Hypothalamus (tissue), 51 donors: ENCODE measurements at places on chromosomes 5 and 9.

DNA sequence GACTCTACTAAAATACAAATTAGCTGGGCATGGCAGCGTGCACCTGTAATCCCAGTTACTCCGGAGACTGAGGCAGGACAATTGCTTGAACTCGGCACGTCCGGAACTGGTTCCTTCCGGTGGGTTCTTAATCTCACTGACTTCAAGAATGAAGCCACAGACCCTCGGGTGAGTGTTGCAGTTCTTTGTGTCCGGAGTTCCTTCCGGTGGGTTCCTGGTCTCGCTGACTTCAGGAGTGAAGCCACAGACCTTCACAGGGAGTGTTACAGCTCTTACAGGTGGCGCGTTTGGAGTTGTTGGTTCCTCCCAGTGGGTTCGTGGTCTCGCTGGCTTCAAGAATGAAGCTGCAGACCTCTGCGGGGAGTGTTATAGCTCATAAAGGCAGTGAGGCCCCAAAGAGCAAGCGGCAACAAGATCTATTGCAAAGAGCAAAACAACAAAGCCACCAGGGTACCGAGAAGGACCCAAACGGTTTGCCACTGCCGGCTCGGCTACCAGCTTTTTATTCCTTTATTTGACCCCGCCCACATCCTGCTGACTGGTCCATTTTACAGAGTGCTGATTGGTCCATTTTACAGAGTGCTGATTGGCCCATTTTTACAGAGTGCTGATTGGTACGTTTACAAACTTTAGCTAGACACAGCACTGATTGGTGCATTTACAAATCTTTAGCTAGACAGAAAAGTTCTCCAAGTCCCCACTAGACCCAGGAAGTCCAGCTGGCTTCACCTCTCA, 28.6 kb upstream of the SLC6A19 start:
- no peak for DNase-seq

DNA sequence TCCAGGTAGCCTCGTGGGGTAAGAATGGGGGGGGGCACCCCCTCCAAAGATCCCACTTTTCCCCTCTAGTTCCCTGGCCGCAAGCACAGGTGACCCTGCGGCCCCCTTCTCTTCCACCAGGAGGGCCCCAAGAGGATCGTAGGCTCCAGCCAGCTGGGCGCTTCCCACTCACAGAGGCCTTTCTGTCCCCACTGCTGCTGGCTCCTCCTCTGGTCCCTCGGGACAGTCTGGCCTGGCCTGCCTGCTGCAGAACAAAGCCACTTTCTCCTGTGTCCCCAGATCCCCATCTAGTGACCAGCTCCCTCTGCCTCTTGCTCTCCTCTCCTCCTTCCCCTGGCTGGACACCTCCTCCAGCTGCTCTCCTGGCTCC, 534 bp upstream of the SAPCD2 start:
- DNase-seq, result peak; percentile 44

DNA sequence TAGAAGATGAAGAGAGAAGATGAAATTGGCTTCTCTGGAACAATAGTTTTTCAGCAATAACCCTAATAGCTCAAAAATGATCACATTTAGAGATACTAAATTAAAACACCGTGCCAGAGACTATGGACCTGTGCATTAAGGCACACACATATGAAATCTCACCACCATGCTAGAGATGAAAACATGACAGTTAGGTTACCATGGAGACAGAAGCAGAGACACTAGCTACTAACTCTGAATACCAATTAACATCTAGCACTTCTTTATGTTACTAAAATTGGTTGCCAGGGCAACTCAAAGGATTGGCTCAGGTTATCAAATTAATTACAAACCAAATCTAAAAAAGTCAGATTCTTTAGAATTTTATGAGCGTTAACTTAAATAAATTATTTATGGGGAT, 337.7 kb downstream of the PLK2 start:
- no peak for DNase-seq

GRCh38 chr5:102800427-102800826, 45.3 kb downstream of the PAM start:
- DNase-seq, result no peak

GRCh38 chr5:73441378-73441777, 7.2 kb downstream of the FOXD1 start:
- no peak for DNase-seq

DNA sequence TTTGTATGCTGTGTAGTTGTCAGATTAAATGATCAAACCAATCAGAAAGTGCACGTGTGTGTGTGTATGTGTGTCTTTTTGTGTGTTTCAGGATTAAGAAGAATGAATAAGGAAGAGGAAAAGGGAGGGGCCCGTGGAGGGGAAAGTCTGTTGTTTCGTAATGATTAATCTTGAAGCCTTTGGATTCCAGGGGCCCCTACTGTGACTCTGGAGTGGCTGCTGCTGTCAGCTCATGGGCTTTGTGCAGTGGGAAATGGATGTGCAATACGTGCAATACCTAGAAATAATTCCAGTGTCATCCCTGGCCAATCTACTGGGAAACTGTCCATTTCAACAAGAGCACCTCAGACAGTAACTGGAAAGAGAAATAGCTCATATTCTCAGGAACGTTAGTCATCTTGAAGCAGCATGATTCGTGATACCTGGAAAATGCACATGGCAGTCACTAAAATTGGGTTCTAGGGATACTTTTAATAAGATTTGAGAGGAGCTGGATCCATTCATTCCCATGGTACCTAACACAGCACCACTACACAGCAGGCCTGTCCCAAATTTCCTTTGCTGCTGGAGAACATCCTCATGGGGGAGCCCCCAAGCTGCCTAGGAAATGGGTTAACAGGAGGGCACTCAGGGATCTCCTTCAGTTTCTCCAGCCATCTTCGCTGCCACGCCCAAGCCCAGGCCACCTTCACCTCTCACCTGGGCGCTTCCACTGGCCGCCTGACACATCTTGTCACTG, 186.3 kb downstream of the NR3C1 start:
- DNase-seq, result no peak

DNA sequence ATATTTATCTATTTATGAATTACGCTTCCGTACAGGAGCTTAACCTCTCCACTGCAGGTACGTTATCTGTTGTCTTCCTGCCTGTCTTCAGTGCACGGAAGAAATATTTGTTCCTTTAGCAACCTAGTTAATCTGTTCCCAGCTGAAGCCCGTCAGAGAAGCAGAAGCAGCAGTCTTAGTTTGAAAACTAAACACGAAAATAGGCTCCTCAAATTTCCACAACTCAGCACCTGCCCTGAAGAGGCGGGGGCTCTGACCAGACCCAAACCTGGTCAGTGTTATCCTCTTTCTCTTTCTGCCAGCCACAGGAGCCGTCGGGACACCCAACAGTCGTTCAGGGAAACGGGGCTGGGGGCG, 462 bp downstream of the NUDCD2 start:
- no peak for DNase-seq

DNA sequence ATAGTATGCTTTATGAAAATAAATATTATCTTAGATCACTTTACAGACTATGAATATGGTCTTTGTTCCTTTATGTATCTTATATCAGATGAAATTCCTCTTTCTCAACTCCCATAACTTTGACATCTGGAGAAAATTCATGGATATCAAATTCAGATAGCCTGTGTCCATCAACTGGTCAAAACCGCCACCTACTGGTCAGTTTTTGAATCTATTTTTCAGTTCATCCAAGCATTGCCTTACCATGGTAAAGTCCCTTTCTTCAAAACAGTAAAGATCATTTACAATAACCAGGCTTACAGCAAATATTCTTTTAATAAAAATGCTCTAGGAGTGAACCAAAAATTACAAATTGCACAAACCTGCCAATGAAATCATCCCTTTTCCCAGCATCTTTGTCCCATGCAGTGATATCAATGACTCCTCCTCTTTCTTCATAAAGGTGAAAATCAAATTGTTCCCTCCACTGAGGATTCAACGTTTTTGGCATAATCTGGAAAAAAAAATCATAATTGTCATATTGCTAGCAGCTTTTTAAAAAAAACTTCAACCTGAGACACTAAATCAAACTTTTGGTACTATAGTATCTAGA, 290.5 kb downstream of the SLF1 start:
- no peak for DNase-seq

- DNase-seq, result no peak
These were observed 389.3 kb upstream of the DMAC1 start for GRCh38 chr9:8188723-8189407.

DNA sequence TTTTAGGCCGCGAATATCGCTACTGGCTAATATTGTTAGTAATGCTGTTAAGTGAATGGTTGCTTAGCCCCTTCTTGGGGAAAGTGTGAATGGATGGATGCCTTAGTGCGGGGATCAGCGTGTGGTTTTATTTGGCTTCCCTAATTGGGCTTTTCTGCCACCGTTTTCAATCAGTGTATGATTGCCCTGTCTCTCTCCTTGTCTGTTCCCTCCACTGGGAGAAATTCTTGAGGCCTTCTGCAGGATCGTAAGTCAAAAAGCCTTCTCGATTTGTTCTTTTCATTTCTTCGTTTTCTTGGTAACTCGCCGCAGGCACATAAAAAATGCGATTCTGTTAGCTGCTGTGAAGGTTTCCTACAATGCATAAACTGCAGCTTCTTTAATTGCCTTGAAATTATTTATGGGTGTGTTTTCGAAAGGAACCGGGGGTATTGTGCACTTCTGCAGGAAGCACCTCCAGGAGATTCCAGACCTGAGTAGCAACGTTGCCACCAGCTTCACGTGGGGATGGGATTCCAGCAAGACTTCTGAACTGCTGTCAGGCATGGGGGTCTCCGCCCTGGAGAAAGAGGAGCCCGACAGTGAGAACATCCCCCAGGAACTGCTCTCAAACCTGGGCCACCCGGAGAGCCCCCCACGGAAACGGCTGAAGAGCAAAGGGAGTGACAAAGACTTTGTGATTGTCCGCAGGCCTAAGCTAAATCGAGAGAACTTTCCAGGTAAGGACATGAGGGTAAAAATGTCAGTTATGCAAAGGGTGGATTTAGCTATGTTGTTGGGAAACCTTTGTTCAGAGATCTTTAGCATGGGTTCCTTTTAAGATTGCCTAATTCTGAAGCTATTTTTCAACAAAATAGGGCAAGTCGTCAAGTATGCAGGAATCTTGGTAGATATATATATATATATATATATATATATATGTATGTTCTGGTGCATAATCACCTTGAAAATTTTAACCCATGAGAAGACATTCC, 700 bp downstream of the SKP2 start:
- no peak for DNase-seq

- DNase-seq, result no peak
These were observed 106.5 kb upstream of the DMRT1 start for GRCh38 chr9:734831-735511.

DNA sequence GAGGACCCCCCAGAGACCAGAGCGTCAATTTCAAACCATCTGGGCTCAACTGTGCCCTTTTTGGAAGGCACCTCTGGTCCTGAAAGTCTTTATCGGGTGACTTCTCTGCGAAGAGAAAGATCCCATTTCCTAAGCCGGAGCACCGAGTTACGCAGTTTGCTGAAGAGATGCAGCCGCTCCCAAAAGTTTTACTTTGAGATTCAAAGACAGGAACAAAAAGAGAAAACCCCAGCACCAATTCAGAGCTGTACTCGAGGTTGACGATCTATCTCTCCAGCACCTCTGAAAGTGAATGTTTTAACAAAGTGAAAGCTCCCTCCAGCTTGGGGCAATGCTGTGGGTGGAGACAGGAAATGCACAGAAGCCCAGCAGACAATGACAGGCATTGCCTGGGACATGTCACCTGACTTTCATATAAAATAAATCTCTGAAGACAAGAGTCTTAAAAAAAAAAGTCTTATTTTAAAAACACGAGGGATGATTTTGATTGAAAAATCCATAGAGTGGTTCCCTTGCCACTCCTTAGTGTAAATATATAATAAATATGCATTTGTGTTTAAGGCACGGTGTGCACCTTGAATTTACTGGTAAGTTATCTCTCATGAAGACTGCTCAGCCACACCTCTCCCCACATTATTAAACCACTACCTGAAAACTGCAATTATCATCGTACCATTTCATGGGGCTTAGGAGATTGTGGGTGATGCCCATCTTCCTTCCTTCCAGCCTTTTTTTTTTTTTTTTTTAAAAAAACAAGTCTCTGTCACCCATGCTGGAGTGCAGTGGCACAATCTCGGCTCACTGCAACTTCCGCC, 79.9 kb downstream of the FNBP1 start:
- no peak for DNase-seq

DNA sequence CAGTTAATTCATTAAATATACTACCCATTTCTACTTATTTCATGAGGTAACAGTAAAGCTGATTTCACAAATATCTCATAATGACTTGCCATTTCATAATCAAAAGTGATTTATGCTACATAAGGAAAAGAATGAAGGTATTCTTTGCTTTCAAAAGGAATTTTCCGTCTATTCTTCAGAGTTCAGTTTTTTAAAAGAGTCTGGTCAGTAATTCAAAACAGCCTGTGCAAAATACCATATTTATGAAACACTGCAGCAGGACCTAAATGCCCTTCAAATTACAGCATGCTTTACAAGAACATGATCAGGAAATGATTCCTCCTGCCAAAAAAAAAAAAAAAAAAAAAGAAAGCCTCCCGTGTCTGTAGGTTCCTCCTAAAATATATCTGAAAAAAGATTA, 154.7 kb downstream of the KIAA0825 start:
- no peak for DNase-seq

GRCh38 chr5:90855296-90856010, 296.9 kb downstream of the ADGRV1 start:
- DNase-seq, result no peak

DNA sequence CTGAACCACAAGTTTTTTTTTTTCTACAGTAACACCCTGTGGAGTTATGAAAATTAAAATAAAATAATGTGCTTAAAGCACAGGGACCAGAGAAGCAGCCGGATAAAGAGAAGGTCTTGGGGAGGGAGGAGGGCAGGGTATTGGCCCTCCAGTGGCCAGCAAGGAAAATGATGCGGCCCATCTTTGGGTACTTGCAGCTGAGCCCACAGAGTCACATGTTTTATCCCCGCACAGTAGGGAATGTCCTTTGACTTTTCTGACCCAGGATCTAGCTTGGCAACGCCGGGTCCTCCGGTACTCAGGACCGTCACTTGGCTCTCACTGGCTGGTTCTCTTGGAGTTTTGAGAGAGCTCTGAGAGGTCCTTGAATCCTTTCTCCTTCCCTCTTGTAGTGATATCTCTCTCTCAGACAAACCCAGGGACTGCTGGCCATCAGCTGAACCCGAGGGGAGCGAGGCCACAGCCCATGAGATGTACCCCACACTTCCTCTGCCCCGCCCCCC, 35.3 kb upstream of the HSPA9 start:
- DNase-seq, result no peak

GRCh38 chr9:102767076-102767475, 228.1 kb upstream of the CYLC2 start:
- DNase-seq, result no peak

DNA sequence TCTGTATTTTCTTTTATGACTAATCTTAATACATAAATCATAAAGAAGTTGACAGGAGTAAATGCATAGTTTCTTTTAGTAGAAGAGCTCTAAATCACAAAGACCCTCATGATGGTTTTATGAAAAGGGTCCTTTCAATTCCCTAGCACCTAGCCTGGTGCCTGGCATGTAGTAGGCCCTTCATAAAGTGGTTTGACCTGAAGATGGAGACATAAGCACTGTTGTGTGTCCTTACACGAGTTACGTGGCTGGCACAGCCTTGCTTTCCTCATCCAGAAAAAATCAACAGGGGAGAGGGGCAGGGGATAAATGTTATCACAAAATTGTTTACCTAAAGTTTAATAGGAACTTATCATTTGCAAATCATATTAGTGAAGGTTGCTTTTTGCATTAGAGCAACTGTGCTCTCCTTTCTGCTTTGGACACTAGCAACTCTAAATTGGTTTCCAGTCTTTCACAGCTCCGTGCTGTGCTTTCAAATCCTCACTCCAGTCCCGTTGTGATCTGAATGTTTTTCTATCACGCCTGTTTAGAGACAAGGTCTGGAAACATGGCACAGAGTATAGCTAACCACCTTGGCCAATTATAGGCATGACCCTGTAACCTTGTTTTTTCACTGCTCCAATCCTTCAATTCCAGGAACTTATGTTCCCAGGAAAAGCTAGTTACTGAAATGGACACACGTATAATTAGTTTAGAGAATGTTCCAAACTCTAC, 55.7 kb downstream of the ARL15 start:
- no peak for DNase-seq
